ENCODE measurements at places on chromosomes 3 and 15.

- DNase-seq, result no peak
Measured at GRCh38 chr3:30083315-30083714, 523.1 kb upstream of the TGFBR2 start.

GRCh38 chr3:45655906-45656305 lies 33.3 kb upstream of the SACM1L start:
- DNase-seq, result no peak

DNA sequence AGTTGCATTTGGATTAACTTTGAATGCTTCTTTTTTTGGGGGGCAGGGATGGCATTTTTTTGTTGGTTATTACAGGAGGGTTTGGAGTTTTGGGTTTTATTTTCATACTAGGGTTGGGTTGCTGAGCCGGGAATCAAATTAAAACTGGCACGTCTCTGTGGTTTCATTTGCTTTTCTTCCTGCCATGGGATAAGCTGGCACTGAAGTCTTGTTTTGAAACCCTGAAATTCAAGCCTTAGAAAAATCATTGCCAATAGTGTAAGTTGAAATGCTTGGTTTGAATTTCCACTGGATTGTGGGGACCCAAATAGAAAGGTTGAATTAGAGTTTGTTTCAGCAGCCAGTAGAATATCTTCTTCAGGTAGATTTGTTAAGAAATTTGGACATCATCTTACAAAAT lies 193.1 kb upstream of the DCBLD2 start:
- DNase-seq, result no peak

GRCh38 chr3:180311242-180311641 lies 274.5 kb upstream of the PEX5L start:
- no peak for DNase-seq

- DNase-seq, result no peak
Measured at GRCh38 chr3:106097817-106098435, 229.1 kb upstream of the CBLB start.

DNA sequence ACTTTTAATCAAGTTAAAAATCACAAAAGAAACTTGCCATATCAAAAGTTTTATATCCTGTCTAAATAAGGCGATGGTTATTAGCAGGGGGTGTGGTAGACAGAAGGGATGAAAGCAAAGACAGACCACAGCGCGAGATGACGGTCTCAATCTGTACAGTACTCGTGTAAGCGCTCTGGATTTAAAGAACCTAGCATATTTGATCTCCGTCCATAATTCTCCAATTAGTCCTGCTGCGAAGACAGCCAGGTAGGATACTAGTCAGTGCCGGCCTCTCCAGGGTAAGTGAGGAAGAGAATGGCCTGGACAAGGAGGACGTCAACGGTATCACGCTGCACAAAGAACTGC lies 701 bp downstream of the SGO1 start:
- DNase-seq, result peak; percentile 3

- no peak for DNase-seq
Measured at GRCh38 chr3:149145974-149146373, 16.5 kb downstream of the HPS3 start.

DNA sequence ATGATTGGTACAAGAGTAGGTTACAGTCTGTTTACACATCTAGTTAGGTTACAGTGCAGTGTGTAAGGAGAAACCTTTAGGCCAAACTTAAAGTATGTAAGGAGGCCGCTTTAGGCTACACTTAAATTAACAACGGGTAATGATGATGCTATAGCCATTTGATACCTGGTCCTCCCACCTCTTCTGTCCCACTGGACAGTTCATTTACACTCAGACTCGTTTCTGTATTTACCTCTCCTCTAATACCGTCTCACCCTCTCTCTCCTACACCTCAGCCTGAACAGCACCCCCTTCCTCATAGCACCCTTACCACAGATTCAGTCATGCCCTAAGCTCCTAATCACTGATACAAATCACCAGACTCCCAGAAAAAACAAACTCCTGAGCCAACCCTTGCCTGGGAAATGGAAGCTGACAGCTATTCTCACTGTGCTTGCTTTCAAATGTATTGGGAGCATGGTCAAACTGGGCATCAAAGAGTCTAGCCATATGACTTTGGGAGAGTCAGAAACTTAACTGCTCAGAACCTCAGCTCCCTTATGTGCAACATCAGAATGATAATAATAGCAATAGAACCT lies 241.3 kb upstream of the SETMAR start:
- no peak for DNase-seq

DNA sequence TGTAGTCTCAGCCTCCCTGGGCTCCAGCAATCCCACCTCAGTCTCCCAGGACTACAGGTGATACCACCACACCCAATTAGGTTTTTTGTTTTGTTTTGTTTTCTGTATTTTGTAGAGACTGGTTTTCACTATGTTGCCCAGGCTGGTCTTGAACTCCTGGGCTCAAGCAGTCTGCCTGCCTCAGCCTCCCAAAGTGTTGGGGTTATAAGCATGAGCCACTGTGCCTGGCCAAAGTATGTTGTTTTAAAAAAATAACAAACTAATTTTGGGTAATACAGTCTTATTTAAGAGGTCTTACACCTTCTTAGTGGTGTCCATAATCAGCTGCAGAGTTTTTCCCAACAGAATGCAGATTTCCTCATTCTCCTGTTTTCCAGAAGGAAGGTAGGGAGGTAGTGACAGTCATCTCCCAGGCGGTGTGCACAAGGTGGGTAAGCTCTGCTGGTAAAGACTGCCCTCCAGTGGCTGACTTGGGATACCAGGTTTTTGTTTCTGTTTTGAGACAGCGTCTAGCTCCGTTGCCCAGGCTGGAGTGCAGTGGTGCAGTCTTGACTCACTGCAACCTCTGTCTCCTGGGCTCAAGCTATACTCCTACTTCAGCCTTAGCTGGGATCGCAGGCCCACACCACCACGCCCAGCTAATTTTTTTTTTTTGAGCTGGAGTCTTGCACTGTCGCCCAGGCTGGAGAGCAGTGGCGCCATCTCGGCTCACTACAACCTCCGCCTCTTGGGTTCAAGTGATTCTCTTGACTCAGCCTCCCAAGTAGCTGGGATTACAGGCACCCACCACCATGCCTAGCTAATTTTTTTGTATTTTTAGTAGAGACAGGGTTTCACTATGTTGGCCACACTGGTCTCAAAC lies 58.4 kb downstream of the MAP6D1 start:
- DNase-seq, result peak; percentile 66

GRCh38 chr3:34948517-34948916 lies 690.8 kb upstream of the ARPP21 start:
- no peak for DNase-seq

GRCh38 chr15:98714922-98715321 lies 66.6 kb downstream of the IGF1R start:
- DNase-seq, result no peak

DNA sequence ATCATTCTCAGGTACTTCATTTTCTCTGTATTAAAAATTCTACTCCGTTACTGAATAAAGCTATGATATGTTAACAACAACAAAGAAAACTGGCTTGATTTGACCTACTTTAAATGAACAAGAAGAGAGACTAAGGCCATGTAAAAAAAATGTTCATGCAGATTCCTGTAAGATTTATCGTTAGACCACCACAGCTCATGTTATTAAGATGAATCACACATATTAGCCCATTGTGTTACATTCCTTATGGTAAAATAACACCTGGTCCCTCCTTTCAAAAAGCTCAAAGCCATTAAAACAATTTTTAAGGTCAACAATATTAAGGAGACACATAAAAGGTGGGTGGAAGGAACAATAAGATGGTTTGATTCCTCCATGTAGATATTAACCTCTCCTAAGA lies 6.3 kb downstream of the THOC7 start:
- no peak for DNase-seq

- DNase-seq, result no peak
Measured at GRCh38 chr3:62911526-62911925, 36.3 kb upstream of the CADPS start.

Data from effector CD4-positive, alpha-beta T cell (primary cell).